Stimulated activated CD8-positive, alpha-beta memory T cell treated with anti-CD3 and anti-CD28 coated beads, Interleukin-2, amount 100 ng/mL, for 1 hour (primary cell): ENCODE measurements at places on chromosomes 5 and 9.

- no peak for DNase-seq
Measured at GRCh38 chr5:13350767-13351166, 593.7 kb downstream of the DNAH5 start.

DNA sequence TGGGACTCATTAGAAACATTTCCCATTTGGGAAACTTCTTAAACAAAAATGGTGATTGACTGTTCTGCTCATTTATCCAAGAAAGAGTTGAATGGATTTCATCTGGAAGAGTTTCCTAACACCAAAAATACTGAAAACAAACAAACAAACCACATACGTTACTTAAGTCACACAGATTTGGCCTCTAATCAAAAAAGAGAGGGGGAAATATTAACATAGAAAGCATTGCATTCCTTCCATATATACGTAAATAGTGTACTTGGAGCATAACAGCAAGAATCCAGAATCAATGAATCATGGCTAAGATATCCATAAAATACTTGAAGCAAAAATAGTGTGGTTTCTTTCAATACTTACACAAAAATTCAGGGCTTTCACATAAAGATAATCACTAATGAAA is 189.8 kb upstream of the MAP3K1 start:
- DNase-seq, result no peak

DNA sequence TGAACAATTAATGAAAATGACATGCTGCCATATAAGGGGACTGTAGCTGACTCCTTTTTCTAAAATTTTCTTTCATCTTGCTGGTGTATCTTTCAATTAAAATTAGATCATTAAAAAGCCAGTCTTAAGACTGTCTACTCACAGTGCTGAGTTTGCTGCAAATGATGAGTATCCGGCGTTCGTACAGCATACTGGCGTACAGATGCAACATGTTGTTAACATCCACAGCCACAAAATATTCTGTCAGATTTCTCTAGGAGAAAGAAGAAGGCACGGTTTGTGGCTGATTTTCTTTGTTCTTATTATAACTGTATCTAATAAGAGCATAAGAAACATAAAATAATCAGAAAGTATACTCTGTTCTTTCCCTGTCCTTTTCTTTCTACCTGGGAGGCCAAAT is 278.1 kb downstream of the DENND1A start:
- DNase-seq, result no peak

- no peak for DNase-seq
Measured at GRCh38 chr9:14452539-14452938, 138.6 kb upstream of the NFIB start.

GRCh38 chr9:130239741-130240241 is 25.8 kb upstream of the HMCN2 start:
- DNase-seq, result no peak

GRCh38 chr5:179298181-179298993 is 46.9 kb downstream of the ADAMTS2 start:
- DNase-seq, result no peak

GRCh38 chr5:154193283-154193682 is 2.8 kb downstream of the GALNT10 start:
- DNase-seq, result no peak

DNA sequence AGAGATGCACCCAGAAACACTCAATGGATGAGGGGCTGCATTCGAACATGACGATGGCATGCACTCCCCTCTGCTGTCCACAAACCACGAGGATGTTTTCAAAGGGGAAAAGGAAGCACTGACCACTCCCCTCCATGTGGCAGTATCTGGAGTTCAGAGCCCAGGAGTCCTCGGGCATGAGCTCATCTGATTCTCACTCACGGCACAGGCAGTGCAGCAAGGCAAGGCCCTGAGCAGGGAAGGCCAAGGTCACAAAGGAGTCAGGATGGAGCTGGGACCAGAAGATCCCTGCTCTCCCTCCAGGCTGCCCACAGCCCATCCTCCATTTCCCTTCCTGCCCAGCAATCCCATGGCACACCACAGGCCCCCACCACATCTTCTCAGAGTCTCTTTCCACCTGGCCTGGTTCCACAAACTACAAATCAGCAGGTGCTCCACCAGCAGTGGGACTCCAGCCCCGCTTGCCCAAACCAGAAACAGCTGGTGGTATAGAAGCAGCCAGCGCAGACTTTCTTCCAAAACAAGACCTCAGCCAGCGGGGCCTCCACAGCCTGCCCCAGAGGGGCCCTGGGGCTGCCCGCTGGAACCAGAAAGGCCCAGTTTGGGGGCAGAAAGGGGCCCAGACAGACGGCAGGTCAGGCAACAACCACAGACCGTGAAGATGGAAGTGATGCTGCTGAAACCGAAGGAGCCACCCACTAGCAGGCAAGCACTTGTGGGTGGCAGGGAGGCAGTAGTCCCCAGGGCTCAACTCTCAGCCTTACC is 12.2 kb downstream of the TNIP1 start:
- no peak for DNase-seq

DNA sequence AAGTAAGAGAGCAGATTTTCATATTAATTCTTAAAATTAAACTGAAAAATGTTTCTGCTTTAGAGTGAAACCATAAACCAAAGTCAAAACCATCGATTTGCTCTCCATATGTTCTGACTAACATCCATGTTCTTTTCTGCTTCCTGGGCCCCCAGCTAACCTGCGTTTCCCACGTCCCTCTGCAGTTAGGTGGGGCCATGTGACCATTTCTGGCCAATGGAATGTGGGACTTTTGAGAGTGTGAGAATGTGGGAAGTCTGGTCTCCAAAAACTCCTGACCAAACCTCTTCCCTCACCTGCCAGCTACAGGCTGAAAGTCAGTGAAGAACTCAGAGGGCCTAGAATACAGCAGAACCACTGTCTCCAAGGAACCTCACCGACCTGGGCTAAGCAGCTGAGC is 44.9 kb downstream of the ANKH start:
- no peak for DNase-seq

DNA sequence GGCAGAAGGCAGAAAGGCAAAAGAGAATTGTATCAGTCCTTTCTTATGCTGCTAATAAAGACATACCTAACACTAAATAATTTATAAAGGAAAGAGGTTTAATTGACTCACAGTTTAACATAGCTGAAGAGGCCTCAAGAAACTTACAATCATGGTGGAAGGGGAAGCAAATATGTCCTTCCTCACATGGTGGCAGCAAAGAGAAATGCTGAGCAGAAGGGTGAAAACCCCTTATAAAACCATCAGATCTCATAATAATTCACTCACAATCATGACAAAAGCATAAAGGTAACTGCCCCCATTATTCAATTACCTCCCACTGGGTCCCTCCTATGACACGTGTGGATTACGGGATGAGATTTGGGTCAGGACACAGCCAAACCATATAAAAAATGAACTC is 312.5 kb upstream of the PTGER4 start:
- no peak for DNase-seq

DNA sequence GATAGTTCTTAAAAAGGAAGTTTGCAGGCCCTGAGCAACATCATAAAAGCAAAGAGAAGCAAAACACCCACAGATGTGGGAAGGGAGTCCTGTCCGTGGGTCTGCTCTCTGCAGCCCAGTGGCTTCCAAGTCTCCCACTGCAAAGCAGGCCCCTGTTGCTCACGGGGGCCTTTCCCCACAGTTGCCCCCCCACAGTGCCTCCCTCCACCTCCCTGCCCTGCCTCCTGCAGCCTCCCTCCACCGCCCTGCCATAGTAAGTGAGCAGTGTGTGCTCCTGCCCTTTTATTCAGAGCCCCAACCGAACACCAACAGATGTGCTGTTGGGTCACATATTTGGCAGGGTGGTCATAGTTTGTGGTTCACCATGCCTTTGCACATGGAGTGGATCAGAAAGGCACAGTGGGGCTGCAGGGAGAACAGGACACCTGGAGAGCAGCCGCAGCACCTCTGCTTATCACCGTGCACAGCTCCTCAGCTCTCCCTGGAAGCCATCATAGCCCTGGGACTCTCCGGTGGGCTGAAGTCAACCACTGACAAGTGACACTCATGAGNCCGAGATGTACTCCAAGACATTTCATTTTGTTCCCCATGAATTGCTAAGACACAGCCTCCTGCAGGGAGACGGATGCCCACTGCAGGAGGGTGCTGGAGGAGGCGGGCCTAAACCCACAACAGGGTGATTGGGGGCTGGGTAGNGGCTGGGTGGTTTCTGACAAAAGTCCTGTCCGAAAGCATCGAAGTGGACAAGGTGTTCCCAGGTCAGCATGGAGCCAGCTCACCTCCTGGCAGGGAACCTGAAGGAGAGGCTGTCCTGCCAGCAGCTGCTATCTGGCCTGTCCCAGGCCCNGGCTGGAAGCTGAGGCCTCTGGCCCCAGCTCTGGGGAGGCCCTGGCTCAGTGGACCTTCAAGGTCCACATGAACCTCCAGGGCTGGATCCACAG is 278.9 kb downstream of the GADD45G start:
- DNase-seq, result no peak

DNA sequence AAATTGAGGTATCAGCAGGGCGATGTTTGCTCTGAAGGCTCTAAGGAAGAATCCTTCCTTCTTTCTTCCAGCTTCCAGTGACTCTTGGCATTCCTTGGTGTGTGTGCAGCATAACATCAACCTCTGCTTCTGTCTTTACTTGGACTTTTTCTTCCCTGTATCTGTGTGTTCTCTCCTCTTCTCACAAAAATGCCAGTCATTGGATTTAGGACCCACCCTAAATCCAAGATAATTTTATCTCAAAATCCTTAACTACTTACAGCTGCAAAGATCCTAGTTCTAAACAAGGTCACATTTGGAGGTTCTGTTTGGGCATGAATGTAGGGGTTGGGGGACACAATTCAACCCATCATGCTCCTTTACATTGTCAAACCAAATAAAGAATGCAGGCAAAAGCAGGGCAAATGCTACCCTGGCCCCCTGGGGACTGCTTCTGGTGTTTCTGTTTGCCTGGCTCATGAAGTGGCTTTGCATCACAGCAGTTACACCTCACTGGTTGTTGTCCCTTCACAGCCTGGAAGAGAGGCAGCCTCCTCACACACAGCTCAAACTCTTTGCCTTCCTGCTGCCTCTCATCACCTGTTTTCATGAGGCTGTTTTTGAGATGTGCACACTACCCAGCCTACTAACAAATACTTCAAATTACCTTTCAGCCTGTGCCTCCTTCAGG is 64.8 kb upstream of the PLCXD3 start:
- DNase-seq, result no peak

DNA sequence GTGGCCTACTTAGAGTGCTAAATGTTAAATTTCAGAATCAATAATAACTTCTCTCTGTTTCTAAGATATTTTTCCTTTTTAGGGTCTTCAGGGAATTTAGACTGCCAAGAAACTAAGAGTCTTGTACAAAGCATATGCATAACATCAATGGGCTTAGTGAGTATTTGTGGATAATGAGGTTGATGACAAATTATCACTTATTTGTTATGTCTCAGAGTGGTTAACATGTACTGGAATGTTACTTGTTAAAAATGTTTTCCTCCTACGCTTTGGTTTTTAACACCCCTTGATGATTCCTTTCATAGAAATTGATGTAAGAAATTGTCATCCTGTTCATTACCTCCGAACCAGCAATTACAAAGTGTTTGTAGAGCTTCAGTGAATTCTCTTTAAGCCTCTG is 144.3 kb downstream of the MRPS30 start:
- no peak for DNase-seq
